ENCODE measurements at places on chromosomes 16 and 17. TPM values are rescaled to one million over a fixed set of nuclear protein-coding genes. Genes with fewer than 3 reads are reported as not detected.

- H3K4me1 ChIP-seq = no peaks in the 10 kb centered on the region
- no peak for DNase-seq
- no peak overlapping the region for H3K27ac ChIP-seq
- H3K36me3 ChIP-seq = peaks cover 18% of the 10 kb centered on the region
- no peaks in the 10 kb centered on the region for H3K27me3 ChIP-seq
- no peak overlapping the region for H3K4me3 ChIP-seq
These were observed 16.2 kb downstream of the PITPNA start for GRCh38 chr17:1546292-1546922.

The TMIGD1 gene
- 0.24 TPM for total RNA-seq

GRCh38 chr16:69405757-69406156, 18.7 kb upstream of the CYB5B start:
- no peaks in the 10 kb centered on the region for H3K27me3 ChIP-seq
- peak overlapping the region; percentile 24 for H3K27ac ChIP-seq
- no peaks in the 10 kb centered on the region for H3K36me3 ChIP-seq
- H3K4me3 ChIP-seq = no peak overlapping the region
- no peak for DNase-seq

GRCh38 chr16:86405319-86405718, 105.0 kb upstream of the FOXF1 start:
- H3K36me3 ChIP-seq = no peaks in the 10 kb centered on the region
- H3K27ac ChIP-seq = no peak overlapping the region
- peaks cover 64% of the 10 kb centered on the region for H3K27me3 ChIP-seq
- H3K4me3 ChIP-seq = no peak overlapping the region
- DNase-seq = no peak

The FOXF1 gene
- total RNA-seq = 3.4 TPM

The KLHL10 gene
- total RNA-seq = not detected

The ARHGAP23 gene
- total RNA-seq = 114 TPM

DNA sequence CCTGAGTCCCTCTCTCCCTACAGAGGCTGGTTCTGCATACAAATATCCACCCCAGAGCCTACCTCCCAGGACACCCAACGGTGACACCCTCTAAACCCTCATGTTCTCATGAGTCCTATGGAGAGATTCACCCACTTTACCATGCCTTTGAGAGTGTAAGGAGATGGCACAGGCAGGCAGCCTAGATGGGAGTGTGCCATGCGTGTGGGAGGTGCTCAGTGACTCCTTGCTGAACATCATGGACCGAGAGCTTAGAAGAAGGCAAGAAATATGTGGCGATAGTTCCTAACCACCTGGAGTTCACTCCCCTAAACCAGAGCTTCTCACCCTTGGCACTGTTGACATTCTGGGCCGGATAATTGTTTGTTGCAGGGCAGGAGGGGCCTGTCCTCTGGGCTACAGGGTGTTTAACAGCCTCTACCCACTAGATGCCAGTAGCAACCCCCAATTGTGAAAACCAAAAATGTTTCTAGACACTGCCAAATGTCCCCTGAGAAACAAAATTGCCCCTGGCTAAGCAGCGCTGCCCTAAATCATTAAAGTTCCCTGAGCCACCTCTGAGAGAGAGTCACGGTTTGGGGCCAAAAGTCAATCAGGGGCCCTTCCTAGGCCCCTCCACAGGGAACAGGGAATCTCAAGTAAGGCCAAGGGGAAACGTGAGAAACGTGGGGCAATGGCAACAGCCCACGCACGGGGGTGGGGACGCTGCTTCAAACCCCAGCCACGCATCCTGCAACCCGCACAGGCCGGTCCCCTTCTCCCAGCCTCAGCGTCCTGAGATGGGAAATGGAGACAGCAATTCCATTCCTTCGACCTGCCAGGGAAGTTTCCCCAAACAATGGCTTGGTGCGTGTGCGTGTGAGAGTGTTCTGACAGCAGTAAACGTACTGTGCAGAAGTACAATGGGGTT, 66.8 kb downstream of the C16orf78 start:
- H3K27ac ChIP-seq = no peak overlapping the region
- H3K27me3 ChIP-seq = peaks cover 28% of the 10 kb centered on the region
- no peak overlapping the region for H3K4me3 ChIP-seq
- no peaks in the 10 kb centered on the region for H3K36me3 ChIP-seq
- DNase-seq = no peak

DNA sequence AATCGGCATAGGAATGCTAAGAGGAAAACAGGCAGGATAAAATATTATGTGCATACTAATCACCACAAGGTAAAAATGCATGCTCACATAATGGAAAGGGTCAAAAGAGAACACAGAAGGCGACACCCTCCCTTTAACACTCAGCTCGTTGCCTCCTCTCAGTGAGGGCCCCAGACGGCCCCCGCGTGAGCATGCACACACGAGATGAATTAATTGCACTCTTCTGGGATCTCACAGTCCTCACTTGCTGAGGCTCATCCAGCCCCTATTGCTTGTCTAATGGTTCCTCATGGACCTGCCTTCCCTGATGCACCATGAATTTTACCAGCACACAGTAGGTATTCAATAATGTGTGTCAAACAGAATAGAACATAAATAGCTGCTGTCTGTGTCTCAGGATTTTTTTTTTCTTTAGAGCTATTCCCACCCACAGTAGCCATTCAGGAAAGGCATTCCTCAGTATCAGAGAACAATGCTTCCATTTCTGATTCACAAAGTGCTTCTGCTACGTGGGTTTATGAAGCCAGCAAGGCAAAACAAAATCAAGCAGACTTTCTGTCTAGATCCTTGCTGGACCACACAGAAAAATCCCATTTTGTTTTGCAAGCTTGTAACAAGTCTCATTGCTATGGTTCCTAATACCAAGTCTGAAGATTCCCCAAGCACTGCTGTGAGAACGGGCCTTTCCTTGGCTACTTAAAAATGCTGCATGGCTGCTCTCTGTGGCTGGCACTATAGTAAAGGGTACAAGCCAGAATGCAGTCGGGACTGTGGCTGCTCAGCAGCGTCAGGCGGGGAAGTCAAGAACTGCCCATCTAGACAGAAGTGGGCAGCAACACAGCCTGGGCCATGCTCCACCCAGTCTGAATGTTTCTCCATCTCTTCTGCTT, 43.6 kb downstream of the TOM1L2 start:
- no peaks in the 10 kb centered on the region for H3K27me3 ChIP-seq
- peak overlapping the region; percentile 64 for H3K27ac ChIP-seq
- H3K4me3 ChIP-seq = no peak overlapping the region
- peaks cover 49% of the 10 kb centered on the region for H3K4me1 ChIP-seq

The CLEC19A gene
- total RNA-seq = not detected

- H3K36me3 ChIP-seq = no peaks in the 10 kb centered on the region
- no peak for DNase-seq
- H3K4me1 ChIP-seq = peaks cover 6% of the 10 kb centered on the region
- H3K27me3 ChIP-seq = peaks cover 48% of the 10 kb centered on the region
These were observed 4.9 kb downstream of the FA2H start for GRCh38 chr16:74769586-74770190.

DNA sequence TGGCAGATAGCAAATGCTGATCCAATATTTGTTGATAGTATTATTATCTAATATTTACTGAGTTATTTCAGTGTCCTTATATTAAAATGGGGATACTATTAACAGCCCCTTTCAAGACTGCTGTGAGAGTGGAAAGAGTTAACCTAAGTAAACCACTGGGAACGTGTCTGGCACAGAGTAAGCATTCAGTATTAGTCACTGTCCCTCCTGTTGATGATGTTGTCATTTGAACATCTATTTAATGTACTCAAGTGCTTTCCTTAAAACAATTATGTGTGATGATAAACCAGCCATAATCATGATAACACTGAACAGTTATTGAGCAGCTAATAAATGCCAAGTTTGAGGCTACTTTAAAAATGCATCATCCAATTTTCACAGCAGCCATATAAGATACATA, 135.7 kb upstream of the XYLT1 start:
- H3K27ac ChIP-seq = no peak overlapping the region
- no peaks in the 10 kb centered on the region for H3K27me3 ChIP-seq
- no peak overlapping the region for H3K4me3 ChIP-seq
- peaks cover 4% of the 10 kb centered on the region for H3K4me1 ChIP-seq
- DNase-seq = no peak
- no peaks in the 10 kb centered on the region for H3K36me3 ChIP-seq

The KRT40 gene
- total RNA-seq = 2.3 TPM

DNA sequence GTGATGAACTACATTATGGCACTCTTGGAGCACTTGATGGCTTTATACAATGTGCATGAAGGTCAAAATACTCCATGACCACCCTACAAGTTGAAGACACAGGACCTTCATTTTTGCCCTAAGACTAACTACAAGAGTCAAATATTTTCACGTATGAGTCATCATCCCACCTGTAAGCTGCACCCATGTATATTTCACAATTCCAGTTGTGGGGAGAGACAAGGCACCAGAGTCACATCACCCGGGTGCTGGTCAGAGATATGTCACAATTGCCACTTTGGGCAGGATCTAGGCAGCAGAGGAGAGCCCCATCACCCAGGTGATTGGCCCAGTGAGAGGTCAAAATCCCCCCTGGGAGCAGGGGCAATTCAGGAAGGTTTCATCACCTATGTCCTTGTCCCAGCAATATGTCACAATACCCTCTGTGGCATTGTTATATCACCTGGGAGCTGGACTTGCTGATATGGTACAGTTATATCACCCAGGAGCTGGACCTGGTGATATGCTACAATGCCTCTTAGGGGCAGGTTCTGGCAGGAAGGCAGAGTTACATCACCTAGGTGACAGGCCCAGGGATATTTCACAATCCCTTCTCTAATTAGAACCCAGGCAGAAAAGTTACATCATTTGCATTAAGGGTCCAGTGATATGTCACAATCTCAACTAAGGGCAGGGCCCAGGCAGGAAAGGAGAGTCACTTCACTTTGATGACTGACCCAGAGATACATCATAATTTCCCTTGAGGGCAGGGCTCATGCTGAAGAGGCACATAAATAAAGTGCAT, 1839.2 kb downstream of the TP53TG3F start:
- H3K4me3 ChIP-seq = no peak overlapping the region
- H3K27ac ChIP-seq = no peak overlapping the region
- no peaks in the 10 kb centered on the region for H3K36me3 ChIP-seq

- H3K36me3 ChIP-seq = peaks cover 13% of the 10 kb centered on the region
- no peak for DNase-seq
- no peak overlapping the region for H3K4me3 ChIP-seq
- H3K4me1 ChIP-seq = peaks cover 13% of the 10 kb centered on the region
- H3K27me3 ChIP-seq = no peaks in the 10 kb centered on the region
These were observed 11.0 kb downstream of the SNN start for GRCh38 chr16:11679250-11679649.

GRCh38 chr16:29182501-29182900, 197.6 kb downstream of the LAT start:
- DNase-seq = no peak
- H3K27me3 ChIP-seq = no peaks in the 10 kb centered on the region
- H3K27ac ChIP-seq = no peak overlapping the region
- no peaks in the 10 kb centered on the region for H3K36me3 ChIP-seq
- no peak overlapping the region for H3K4me3 ChIP-seq

GRCh38 chr17:43671031-43671692, 9.4 kb upstream of the MEOX1 start:
- peaks cover 4% of the 10 kb centered on the region for H3K27me3 ChIP-seq
- peaks cover 67% of the 10 kb centered on the region for H3K4me1 ChIP-seq
- no peak overlapping the region for H3K4me3 ChIP-seq
- no peak for DNase-seq

The FOXC2 gene
- 11.3 TPM for total RNA-seq

DNA sequence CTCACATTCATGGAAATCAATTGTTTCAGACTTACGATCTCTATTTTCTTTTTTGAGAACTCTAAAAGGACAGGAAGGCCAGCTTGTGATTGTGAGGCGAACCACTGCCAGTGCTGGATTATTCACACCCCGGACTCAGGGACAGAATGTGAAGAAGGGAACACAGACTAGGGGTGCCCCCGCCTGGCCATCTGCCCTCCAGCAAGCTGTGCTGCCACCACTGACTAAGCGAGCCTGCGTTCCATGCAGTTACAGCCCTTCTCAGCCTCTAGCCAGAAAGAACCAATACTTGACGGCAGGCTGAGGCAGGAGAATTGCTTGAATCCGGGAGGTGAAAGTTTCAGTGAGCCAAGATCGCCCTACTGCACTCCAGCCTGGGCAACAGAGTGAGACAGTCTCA, 2.8 kb downstream of the HAGH start:
- H3K27me3 ChIP-seq = no peaks in the 10 kb centered on the region
- H3K4me1 ChIP-seq = peaks cover 8% of the 10 kb centered on the region
- no peak for DNase-seq
- peak overlapping the region; percentile 50 for H3K27ac ChIP-seq
- peak overlapping the region; percentile 55 for H3K4me3 ChIP-seq

- peaks cover 75% of the 10 kb centered on the region for H3K27me3 ChIP-seq
- DNase-seq = peak; percentile 90
- peaks cover 47% of the 10 kb centered on the region for H3K4me1 ChIP-seq
- H3K4me3 ChIP-seq = peak overlapping the region; percentile 92
These were observed 1.7 kb downstream of the HS3ST3B1 start for GRCh38 chr17:14302431-14303099.

DNA sequence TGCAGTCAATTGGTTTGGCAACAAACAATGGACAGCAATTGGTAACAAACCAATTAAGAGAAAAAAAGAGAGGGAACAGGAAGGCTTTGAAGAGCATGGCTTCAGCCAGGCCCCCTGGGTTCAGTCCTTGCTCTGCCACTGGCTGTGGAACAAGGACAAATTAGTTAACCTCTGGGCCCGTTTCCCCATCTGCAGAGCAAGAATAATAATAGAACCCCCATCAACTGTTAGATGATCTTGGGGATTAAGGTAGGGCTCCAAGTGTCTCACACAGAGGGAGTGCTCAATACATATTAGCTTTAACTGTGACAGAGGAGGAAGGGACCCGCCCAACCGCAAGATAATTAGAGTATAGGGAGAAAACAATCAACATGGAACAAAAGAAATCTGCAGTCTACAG, 55.2 kb downstream of the PECAM1 start:
- no peak overlapping the region for H3K4me3 ChIP-seq
- no peak for DNase-seq
- H3K36me3 ChIP-seq = no peaks in the 10 kb centered on the region

DNA sequence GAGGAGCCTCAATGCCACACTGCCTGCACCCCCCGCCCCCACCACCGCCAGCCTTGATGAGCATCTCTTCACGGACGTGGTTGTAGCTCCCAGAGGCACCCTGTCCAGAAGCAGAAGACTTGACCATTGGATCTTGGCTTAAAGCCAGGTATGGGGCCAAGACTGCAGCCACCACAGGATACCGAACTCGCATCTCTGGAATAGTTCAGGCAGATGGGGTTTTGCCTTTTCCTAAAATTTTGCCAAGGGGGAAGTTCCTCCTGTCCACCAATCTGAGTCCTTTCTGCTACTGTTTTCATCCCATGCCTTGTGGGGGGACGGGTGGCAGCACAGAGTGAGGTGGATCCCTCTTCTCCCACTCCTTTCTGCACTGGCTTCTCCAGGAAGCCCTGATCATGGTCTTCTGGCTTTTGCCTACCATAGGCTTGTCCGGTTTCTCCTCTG, 939 bp downstream of the CORO6 start:
- peaks cover 45% of the 10 kb centered on the region for H3K27me3 ChIP-seq
- no peak for DNase-seq
- peaks cover 6% of the 10 kb centered on the region for H3K4me1 ChIP-seq
- H3K27ac ChIP-seq = no peak overlapping the region
- H3K36me3 ChIP-seq = no peaks in the 10 kb centered on the region

GRCh38 chr17:9218911-9219310, 197.6 kb downstream of the NTN1 start:
- H3K27ac ChIP-seq = peak overlapping the region; percentile 92
- H3K4me3 ChIP-seq = no peak overlapping the region
- DNase-seq = no peak

All from type B pancreatic cell (in vitro differentiated cells).